ENCODE measurements at places on chromosomes 5 and 9.
A peak's percentile ranks its signal among the peaks of the same experiment; 100 is the strongest.

DNA sequence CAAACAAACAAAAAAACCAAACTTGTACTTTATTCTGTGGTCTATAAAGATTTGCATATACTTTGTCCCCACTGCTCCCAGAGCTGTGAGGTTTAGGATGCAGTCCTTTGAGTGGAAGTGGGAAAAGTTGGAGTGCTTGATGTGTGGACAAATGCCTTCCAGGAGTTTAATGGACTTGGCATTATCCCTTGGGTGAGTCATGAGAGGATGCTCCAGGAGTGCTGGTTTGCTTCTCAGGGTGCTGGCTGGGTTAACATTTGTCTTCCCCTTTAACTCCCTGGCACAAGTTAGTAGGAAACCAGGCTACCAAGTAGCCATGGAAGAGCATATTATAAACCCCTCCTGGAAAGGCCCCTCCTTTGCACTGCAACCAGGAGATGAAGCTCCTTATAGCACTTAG is 417.4 kb upstream of the RIOK2 start:
- no peak for DNase-seq

- no peak for DNase-seq
Observed at GRCh38 chr5:138978080-138978479, 102.9 kb upstream of the LRRTM2 start.

GRCh38 chr9:131395157-131396098 is 1.5 kb downstream of the PRRC2B start:
- DNase-seq = peak; percentile 88

- no peak for DNase-seq
Observed at GRCh38 chr5:11050596-11051304, 289.7 kb upstream of the DAP start.

- DNase-seq = no peak
Observed at GRCh38 chr5:96942911-96943310, 7.0 kb downstream of the LNPEP start.

DNA sequence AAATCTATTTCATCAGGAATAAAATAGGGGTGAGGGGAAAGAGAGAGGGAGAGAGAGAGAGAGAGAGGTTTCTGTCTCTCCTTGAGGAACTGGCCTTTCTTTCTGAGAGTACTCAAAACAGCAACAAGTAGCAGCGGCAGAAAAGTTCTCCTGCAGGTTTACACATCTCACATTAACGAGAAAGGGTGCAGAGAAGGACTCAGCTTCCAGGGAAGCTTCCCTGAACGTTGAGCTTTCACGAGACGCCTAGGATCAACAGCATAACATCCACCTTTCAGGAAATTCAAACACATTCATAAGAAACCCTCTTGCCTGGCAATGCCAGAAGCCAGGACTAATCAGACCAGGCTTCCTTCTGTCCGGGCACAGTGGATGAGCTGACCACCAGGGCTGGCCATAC is 162.9 kb downstream of the ZDHHC21 start:
- DNase-seq = no peak
